NCI-H2227 treated with DMSO at 0.1 percent for 48 hours (cell line): ENCODE measurements at places on chromosomes 3 and 15.

GRCh38 chr15:88428805-88429605 is 38.2 kb downstream of the MRPL46 start:
- no peak for DNase-seq

GRCh38 chr3:16982460-16982859 is 97.7 kb downstream of the PLCL2 start:
- no peak for DNase-seq

GRCh38 chr3:176514297-176514696 is 683.0 kb downstream of the TBL1XR1 start:
- no peak for DNase-seq

DNA sequence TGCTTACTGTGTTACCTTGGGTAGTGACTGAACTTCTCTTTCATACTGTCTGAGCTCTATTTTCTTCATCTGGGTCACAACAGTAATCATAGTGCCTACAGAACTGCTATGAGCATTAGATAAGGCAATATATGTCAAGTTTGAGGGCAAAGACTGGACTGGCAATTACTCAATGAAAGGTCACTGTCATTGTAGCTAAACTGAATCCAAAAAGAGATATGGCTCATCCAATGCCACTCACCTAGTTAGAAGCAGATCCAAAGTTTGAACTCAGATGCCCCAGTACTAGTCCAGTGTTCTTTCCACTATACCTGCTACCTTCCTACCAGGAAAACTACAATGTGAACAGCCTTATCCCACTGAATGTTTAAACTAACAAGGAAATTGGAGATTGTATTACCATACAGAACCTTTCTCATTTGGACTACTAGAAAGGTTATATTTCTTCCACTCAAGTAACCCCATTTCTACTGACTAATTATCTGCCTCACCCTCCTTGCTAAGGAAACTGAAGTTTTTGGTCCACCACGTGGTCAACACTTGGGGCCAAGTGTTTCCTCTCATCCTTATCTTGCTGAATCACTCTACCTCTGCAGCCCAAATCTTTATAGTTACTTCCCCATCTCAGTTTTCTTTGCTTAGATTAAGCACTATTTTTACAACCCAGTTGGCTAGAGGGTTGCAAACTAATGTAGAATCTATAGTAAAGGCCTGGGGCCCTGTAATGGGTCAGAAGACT is 202.3 kb upstream of the LPP start:
- DNase-seq: no peak

DNA sequence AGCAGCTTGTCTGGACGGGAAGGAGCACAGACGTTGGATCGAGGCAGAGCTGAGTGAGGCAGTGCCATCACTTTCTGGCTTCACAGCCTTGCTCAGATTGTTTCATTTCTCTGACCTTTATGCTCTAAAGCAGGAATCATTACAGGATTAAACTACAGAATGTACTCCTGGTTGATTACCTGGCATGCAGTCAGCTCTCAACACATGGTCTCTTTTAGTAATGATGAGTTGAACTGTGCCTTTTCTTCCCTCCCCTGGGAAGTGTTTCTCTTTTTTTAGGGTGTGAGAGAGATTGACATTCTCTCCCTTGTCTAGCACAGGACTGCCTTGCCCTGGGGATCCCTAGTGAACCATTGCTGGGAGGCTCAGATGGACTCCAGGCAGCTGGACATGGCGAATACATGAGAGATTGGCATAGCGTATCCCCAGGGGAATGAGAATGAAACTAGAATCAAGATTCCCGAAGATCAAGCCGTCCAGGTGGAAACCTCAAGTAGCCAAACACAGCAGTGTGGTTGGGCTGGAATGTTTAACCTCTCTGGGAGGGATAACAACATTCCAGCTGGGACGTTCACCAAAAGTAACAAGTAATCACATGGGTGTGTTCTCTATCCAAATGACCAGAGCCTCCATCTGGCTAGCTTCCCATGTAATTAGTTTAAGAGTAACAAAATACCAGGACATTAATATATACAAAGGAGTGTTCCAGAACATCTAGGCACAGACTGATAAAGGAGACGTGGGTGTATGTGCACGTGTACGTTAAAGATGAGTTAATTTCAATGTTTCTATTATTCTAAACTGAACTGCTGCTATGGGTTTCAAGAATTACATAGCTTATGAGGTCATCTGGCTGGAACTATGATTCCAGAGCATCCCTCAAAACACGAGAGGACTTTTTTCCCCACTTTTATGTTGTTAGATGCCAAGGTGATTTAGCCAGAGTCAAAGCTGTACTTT is 118.6 kb upstream of the NR2E3 start:
- DNase-seq: no peak

GRCh38 chr3:116425126-116425525 is 20.2 kb downstream of the LSAMP start:
- DNase-seq: no peak

DNA sequence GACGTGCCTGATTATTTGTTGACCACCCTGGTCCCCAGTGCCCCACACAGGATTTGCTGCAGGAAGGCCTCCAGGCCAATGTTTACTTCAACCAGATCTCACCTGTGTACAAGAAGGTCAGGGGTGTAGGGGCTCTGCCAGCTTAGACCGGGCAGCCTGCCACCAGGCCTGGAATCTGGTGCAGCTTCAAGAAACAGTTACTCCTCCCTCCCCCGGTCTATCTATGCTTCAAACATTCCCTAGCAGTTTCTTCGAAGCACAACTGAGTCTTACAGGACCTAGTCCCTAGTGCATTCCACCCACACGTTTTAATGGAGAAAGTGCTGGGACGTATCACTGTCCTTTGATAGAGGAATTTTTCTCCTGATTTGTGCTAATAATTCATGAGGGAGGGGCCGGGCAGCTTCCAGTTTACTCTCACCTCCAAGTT is 8.0 kb downstream of the SH3BP5 start:
- no peak for DNase-seq

GRCh38 chr3:117017135-117017894 is 307.7 kb downstream of the TUSC7 start:
- no peak for DNase-seq

- no peak for DNase-seq
These were observed 14.9 kb upstream of the CFAP20DC start for GRCh38 chr3:59064728-59065127.

GRCh38 chr3:52879581-52879980 is 17.8 kb downstream of the STIMATE start:
- no peak for DNase-seq

DNA sequence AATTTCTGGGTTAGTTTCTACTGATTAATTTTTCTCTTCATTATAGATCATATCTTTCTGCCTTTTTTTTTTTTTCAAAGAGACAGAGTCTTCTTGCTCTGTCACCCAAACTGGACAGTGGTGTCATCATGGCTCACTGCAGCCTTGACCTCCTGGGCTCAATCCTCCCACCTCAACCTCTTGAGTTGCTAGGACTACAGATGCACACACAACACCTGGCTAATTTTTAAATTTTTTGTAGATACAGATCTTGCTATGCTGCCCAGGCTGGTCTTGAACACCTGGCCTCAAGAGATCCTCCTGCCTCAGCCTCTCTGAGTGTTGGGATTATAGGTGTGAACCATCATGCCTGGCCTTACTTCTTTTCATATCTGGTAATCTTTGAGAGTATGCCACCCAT is 73.3 kb upstream of the SLCO2A1 start:
- no peak for DNase-seq

DNA sequence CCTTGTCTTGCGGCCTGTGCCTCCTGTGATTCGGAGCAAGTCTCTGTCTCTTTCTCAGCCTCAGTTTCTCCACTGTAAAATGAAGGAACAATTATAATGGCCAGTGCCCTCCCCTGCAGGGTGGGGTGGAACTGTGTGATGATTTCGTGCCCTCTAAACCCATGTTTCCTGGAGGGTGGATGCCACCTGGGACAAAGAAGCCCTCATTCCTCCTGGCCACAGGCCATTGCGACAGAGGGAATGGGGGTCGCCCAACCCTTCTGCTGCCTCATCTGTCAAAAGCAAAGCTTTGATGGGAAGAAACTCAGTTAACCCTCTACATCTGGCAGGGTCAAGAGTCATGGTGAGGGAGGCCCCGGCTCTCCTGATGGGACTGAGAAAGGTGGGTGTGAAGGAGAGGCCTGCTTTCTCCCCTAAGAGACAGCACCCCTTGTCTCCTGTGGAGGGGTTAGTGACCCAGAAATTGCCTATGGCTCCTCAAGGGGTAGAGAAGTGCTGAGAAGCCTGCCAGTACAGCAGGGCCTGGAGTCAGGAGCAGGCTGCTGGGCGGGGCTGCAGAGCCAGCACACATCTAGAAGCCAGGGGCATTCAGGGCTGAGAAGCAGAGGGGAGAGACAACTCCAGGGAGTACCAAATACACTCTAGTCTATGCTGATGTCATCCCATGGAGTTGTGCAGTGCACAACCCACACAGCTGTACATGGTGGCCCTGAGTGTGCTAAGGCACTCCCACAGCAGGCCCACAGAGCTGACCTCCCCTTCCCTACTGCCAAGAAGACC is 61.0 kb downstream of the PLXNA1 start:
- DNase-seq: no peak

GRCh38 chr3:25581823-25582222 is 82.9 kb downstream of the TOP2B start:
- DNase-seq: no peak

DNA sequence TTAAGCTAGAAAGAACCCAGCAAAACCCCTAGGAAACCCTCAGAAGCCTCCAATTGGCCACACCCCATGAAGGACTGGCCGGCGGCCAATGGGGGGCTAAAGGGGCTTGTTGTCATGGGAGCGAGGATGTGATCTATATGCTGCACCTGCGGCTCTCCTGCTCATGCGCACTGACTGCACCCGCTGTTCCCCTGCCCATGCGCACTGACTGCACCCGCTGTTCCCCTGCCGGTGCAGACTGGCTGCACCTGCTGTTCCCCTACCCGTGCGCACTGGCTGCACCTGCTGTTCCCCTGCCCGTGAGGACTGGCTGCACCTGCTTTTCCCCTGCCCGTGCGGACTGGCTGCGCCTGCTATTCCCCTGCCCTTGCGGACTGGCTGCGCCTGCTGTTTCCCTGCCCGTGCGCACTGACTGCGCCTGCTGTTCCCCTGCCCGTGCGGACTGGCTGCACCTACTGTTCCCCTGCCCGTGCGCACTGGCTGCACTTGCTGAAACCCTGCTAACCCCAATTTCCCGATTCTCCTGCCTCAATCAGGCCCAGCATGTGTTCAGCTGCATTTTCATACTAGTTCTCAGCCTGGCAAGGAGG is 16.8 kb upstream of the MCCC1 start:
- DNase-seq: peak; percentile 96

GRCh38 chr3:67384760-67385397 is 269.5 kb downstream of the SUCLG2 start:
- DNase-seq: no peak

- no peak for DNase-seq
These were observed 916 bp downstream of the IDH3A start for GRCh38 chr15:78149805-78150751.

DNA sequence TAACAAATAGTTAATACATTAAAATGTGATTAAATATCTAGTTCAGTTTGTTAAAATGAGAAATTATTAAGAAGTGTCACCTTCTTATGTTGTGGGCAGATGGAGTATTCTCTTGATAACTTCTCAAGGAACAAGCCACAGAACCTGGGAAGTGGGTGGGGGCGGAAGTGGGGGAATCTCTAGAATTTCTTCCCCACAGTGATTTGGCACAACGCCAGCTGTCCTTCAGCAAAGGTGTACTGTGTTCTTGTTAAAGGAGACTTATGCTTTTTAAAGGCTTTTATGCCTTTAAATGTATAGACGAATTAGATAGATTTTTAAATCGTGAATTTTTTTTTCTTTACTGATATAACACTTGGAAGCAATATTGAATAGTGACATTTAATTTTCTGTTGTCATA is 42.4 kb downstream of the SEC22A start:
- DNase-seq: no peak

GRCh38 chr3:24129549-24129948 is 184.5 kb downstream of the NR1D2 start:
- no peak for DNase-seq

DNA sequence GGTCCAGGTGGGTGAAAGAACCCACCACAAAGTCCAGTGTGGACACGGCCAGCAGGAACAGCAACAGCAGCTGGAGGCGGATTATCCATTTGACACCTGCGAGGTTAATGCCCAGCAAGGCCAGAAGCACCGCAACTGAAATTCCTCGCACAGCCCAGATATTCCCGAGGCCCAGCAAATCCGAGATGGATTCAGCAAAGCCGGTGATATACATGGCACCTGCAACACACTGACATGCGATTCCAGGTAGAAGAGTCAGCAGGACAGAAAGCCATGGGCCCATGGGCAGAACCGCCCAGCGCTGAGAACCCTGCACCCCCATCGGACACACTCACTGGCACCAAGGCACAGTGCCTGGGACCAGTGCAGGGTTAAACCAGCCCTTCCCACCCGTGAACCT is 34.8 kb downstream of the SLC12A8 start:
- no peak for DNase-seq

DNA sequence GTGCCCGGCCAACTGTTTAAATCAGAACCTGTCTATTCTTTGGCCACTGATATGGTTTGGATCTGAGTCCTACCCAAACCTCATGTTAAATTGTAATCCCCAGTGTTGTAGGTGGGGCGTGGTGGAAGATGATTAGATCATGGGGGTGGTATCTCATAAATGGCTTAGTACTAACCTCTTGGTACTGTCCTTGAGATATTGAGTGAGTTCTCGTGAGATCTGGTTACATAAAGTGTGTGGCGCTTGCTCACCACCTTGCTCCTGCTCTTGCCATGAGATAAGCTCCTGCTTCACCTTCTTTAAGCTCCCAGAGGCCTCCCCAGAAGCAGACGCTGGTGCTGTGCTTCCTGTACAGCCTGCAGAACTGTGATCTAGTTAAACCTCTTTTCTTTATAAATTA is 42.4 kb downstream of the REC114 start:
- no peak for DNase-seq

GRCh38 chr3:108292905-108293328 is 3.4 kb upstream of the HHLA2 start:
- DNase-seq: no peak

- no peak for DNase-seq
These were observed 103.8 kb downstream of the CHCHD6 start for GRCh38 chr3:126807795-126808194.

GRCh38 chr3:113136071-113136470 is 75.3 kb upstream of the BOC start:
- DNase-seq: no peak

- DNase-seq: no peak
These were observed 144.6 kb downstream of the VGLL4 start for GRCh38 chr3:11499144-11499543.

GRCh38 chr3:132879656-132880055 is 157.4 kb upstream of the NPHP3 start:
- DNase-seq: no peak

DNA sequence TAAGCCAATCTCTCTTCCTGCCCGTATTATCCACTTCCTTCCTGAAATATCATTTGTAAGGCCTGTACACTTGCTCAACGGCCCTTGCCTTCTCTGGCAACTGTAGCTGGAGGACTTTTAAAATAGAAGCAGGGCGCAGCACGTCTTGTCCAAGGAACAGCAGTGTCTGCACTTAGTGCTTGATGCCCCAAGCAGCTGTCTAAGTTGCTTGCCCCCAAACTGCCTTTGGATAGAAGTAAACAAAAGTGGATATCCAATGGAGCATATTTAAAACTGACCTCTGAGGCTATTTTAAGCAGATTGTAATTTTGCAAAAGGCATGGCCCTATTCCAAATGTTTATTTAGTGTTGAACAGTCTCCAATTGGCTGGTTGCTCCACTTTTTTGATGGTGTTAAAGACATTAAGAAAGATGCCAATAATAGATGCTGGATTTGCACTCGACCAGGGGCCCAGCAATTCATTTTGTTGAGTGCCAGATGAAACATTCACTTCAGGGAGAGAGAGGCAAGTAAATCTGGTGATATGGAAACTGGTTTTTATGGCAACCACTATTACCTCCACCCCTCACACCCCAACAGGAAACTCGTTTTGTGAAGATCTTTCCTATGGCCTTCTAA is 526.8 kb upstream of the TBL1XR1 start:
- DNase-seq: peak; percentile 62
